ENCODE measurements at places on chromosomes 7 and 10.

GRCh38 chr7:34720289-34720688 lies 62.3 kb downstream of the NPSR1 start:
- no peak for DNase-seq

DNA sequence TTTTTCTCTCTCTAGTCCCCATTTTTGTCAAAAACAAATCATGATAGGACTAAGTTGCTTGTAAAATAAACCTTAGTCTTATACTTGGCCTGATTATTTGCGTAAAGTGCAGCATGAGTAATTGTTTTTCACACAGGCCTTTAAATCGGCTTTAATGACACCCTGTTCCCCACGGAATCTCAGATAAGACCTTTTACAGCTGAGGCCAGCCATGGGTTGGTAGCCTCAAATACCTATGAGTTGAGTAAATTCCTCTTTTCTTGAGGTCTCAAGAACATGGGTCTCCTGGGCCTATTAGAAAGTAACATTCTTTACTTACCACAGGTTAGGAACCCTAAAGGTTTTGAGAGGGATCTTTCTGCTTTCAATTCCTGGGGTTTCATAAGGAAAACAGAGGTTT lies 761.0 kb upstream of the PHF14 start:
- no peak for DNase-seq

DNA sequence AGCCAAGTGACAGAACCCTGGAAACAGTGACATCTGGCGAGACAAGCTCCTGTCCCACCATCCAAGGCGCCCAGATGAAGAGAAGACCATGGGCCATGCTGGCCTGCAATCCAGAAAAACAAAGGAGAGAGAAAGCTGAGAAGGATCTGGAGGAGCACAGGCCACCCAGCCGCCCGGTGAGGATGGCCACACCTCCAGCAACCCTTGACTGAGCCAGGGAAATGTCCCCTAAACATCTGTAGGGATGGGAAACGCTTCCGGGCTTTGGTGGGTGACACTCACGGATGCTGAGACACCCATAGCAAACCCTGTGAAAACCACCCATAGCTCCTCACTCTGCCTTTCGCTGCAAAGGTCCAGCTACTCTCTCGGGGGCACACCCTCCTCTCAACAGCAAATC lies 32.0 kb downstream of the TCERG1L start:
- DNase-seq: no peak

DNA sequence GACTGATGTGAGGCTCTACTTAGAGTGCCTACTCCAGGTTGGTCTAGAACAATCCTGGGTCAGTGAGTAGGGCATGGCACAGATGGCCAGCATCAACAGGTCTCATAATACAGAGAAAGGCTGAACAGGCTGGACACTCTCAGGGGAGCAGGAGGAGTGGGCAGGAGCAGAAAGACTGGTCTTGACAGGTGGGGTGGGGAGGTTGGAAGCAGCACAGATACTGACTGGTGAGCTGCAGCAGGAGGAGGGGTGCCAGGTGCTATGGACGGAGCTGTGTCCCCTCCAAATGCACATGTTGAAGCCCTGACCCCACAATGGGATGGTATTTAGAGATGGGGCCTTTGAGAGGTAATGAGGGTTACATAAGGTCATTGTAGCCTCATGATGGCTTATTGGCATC lies 190.4 kb upstream of the PLXNA4 start:
- DNase-seq: no peak

GRCh38 chr7:148987751-148988512 lies 40.4 kb downstream of the PDIA4 start:
- DNase-seq: peak; percentile 19
